Right forelimb (tissue), 1 donor: ENCODE measurements at places on chromosomes 12 and 14.

- DNase-seq = no peak
Observed at GRCh38 chr14:89447182-89447944, 30.3 kb upstream of the FOXN3 start.

GRCh38 chr14:76083796-76084765 is 67.6 kb upstream of the GPATCH2L start:
- DNase-seq = no peak

GRCh38 chr12:1282670-1283315 is 291.8 kb downstream of the ERC1 start:
- peak; percentile 63 for DNase-seq

GRCh38 chr12:93762912-93763553 is 85.9 kb downstream of the CRADD start:
- no peak for DNase-seq

- no peak for DNase-seq
Observed at GRCh38 chr12:112000820-112001219, 12.1 kb downstream of the TMEM116 start.

DNA sequence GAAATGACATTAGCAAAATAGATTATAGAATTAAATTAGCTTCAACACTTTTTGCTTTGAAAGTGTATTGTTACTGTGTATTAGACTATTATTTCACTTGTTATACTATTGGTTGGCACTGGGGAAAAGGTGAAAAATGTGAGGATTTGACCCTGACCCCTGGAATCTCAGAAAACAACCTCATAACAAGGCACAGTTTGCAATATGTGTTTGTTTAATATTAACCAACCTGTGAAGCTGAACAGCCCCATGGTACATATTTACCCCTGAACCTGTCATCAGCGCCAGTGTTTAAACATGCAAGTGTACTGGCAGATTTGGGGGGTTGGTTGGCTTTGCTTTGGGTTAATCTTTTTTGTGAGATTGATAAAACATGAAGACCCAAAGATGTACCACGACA is 11.7 kb downstream of the SLC38A4 start:
- DNase-seq = no peak

- DNase-seq = no peak
Observed at GRCh38 chr12:65430006-65430405, 151.5 kb downstream of the MSRB3 start.

GRCh38 chr12:124484067-124484466 is 83.3 kb downstream of the NCOR2 start:
- no peak for DNase-seq

DNA sequence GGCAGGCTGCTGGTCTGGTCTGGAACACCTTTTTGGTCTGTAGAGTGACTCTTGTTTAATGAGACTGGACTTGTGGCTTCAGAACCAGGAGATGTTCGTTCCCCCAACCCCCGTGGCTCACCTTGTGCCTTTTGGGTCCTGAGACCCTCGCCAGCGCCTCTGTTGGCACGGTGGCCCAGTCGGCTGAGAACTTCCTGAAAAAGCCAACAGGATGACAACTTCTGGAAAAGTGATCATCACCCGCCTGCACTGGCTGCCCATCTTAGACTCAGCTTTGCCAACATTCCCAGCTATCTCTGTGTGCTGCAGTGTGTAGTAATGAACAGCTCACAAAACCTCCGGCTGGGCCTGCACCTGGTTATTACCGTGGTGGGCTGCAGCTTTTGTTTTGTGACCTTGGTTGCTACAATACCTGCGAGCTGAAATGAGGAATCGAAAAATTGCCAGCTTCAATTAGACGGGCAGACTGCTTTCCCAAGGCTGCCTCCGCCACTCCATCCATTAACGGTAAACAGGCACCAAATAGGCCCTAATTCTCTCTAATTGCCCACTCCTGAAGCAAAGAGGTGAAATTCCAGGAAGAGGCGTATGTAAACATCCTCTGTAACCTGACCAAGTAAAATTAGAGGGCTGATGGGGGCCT is 16.0 kb downstream of the MEG3 start:
- no peak for DNase-seq

DNA sequence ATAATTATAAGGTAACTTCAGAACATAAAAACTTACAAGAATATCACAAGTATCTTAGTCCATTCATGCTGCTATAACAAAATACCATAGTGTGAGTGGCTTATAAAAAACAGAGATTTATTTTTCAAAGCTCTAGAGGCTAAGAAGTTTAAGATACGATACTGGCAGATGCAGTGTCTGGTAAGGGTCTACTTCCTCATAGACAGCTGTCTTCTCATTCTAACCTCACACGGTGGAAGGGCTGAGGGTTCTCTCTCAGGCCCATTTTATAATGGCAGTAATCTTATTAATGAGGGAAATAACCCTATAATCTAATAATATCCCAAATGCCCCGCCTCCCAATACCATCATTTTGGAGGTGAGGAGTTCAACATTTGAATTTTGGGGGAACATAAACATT is 23.7 kb upstream of the OSBPL8 start:
- no peak for DNase-seq

DNA sequence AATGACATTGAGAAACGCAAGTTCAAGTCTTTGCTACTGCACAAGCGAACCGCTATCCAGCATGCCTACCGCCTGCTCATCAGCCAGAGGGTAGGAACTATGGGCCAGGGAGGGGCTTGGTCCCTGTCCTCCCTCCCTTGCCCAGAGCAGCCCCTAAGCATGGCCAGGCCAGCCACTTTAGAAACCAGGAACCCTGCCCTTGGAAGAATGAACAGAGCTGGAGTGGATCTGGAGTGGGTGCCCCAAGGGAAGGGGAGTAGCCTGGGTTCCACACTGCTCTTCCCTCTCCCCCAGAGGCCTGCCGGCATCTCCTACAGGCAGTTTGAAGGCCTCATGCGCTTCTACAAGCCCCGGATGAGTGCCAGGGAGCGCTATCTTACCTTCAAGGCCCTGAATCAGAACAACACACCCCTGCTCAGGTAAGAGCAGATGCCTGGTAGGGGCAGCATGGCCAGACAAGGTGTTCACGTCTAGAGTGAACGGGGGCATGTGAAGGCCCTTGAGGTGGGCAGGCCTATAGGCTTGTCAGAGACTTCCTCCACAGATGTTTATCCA is 55.8 kb downstream of the TPCN1 start:
- DNase-seq = no peak

DNA sequence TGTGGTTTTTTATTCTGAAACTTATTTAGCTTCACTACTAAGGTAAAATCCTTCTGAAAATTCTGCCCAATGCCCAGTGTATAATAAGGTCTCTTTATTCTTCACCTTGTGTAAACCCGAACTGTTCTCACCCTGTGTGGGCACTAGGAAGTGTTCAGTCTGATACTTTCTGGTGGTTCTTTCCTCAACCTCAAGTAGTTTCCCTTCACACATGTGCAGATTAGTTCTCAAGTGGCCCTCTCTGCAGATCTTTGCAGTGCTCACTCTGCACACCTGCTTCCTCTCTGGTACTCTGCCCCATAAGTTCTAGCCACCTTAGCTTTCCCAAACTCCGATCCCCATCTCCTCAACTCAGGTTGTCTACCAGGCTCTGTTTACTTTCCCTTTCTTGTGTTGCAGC is 61.6 kb downstream of the RAD51B start:
- no peak for DNase-seq

- peak; percentile 64 for DNase-seq
Observed at GRCh38 chr12:130961921-130962451, 8.3 kb downstream of the ADGRD1 start.

GRCh38 chr14:50946234-50946935 is 2.1 kb upstream of the PYGL start:
- no peak for DNase-seq

- no peak for DNase-seq
Observed at GRCh38 chr12:62575036-62575435, 108.4 kb downstream of the MON2 start.

DNA sequence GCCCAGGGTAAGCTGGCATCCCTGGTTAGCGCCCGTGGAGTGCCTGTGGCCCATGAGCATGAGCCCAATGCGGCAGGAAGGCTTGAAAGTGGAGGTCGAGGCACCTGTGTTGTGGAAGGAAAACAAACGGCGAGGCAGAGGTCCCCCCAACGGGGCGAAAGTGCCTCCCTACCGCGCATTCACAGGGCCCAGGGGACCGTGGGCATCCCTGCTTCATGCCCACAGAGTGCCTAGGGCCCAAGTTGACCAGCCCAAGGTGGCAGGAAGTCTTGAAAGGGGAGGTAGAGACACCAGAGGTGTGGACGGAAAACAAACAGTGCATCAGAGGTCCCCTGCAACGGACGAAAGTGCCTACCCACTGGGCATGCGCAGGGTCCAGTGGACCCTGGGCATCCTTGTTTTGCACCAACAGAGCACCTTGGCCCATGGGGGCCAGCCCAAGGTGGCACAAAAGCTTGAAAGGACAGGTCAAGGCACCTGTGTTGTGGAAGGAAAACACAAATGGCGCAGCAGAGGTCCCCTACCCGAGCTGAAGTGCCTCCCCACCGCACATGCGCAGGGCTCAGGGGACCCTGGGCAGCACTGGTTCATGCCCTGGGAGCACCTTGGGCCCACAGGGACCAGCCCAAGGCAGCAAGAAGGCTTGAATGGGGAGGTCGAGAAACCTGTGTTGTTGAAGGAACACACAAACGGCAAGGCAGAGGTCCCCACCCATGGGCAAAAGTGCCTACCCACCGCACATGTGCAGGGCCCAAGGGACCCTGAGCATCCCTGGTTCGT is 377.5 kb downstream of the ALG10 start:
- DNase-seq = peak; percentile 23

GRCh38 chr12:78977304-78977867 is 112.8 kb downstream of the SYT1 start:
- no peak for DNase-seq

- no peak for DNase-seq
Observed at GRCh38 chr12:116642683-116643082, 83.5 kb downstream of the MAP1LC3B2 start.

DNA sequence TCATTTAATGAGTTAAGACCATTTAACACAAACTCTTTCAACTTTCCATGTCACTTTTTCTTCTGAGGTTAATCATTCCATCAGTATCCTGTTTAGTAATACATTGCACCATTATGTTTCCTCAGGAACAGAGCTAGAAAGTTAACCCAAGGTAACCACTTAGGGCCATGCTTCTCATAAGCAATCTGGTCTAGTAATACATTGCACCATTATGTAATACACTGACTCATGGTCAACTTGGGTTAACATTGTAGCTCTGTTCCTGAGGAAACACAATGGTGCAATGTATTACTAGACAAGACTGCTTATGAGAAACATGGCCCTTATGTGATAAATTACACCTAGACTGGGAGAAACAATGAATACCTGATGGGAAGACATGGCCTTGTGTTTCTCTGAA is 21.7 kb downstream of the ERH start:
- DNase-seq = no peak

DNA sequence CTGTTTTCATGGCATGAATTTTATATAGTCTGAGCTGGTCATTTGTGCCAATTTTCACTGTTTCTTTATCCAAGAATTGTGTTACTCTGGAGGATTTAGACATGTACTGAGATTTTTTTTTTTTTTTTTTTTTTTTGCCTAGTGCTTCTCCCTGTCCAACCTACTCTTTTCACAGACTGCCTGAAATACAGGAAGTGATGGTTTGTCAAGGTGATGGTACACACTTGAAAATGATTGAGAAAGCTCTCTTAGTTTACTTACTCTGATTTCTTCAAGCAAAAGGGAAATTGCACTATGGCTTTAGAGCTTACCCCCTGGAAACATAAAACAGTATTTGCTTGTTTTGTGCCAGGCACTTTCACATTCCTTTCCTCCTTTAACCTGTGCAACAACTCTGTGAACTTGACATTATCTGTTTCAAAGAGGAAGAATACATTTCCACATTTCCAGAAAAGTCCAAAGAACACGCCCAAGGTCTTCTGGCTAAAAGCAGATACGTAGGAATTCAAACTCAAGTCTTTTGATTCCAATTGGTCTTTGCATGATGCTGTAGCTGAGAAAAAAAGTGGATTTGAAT is 181.1 kb downstream of the SLC15A5 start:
- DNase-seq = no peak

DNA sequence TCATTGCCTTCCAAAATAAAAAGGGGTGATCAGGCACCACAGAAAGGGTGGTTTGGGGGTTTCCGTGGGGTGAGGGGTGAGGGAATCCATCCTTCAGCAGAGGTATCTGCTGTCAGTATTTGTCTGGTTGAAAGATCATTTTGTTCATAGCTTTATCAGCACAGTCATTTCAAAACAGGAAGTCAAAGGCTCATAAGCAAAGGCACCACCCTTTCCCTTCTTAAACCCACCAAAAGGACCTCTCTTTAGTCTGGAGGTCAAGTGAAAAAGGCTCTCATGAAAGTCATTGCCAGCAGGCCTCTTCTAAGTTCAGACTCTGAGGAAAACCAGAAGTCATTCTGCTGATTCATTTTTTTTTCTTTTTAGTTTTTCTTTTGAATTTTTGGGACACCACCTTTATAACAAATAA is 6.2 kb downstream of the CHST11 start:
- no peak for DNase-seq

DNA sequence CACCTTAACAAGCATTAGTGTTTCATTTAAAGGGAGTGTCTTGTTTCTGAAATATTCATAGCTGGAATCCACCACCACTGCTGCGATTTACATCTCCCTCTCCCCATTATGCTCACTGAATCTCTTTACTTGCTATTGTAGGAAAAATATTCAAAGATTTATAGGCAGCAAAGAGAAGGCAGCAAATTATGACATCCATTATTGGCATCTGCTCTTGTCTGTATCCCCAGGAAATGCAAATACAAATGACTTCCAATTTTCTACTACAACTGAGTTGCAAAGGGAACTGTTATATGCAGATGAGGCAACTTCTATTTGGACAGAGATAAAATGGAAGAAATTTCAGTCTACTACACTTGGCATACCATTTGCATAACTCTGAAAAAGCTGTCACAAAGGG is 88.4 kb upstream of the PRKD1 start:
- no peak for DNase-seq

DNA sequence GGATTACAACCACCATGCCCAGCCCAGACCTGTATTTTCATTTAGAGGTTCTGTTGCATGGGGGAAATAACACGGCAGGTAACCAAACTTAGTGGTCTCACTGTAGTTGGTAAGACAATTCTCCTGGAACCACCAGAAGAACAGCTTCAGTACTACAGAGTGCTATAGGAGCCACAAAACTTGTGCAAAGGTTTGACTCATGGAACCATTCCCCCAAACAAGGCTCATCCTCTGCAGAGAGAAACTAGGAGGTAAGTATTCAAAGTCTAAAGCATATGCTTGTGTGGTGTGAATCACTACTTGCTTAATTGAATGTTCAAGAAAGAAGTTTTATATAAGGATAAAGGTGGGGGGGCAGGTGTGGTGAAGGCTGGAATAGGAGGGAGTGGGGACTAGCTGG is 58.7 kb downstream of the GNS start:
- DNase-seq = no peak
